ENCODE measurements at places on chromosomes 3 and 15.

DNA sequence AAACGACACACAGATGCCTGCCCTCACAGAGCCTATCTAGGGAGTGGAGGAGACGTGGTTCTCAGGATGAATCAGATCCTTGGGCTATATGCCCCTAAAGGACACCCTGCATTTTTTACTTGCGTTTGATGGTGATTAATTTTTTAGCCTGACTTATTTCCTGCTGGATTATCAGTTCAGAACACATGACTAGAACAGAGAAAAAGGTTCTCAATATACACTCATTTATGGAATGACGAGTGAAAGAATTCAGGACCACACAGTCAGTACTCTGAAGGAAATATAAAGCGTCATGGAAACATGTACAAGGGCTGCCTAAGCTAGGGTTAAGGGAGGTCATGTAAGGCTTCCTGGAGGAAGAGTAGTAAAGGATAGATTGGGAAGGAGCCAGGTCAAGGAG is 121.8 kb downstream of the SSR3 start:
- no peak for DNase-seq

GRCh38 chr3:10981961-10982360 is 10.6 kb upstream of the SLC6A1 start:
- no peak for DNase-seq

GRCh38 chr15:35851491-35851890 is 305.5 kb upstream of the DPH6 start:
- no peak for DNase-seq

DNA sequence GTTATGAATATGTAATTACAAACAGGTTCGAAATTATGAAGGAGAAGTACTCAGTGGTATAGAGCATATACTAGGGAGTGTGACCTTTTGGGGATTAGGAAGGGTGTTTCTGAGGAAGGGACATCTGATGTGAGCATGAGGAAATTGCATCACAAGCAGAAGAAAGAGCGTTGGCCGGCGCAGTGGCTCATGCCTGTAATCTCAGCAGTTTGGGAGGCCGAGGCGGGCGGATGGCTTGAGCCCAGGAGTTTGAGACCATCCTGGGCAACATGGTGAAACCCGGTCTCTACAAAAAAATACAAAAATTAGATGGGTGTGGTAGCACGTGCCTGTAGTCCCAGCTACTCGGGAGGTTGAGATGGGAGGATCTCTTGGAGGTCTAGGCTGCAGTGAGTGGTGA is 6.9 kb downstream of the CMTM7 start:
- DNase-seq = no peak

- no peak for DNase-seq
Observed at GRCh38 chr3:195386739-195387138, 56.1 kb downstream of the ACAP2 start.

DNA sequence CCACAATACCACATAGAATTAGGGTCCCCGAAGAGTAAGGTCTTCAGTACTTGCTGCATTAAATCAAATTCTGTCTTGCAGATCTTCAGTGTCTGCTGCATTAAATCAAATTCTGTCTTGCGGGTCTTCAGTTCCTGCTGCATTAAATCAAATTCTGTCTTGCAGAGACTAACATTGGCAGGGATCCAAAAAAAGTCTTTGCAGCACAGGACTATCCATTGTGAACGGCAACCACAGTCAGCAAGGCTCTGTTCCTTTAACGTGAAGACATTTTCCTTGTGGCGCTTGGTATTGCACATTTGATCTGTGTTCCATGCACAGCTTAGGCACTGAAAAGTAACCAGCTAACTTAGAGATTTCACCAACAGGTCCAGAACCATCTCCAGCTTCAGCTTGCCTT is 46.8 kb upstream of the POMGNT2 start:
- no peak for DNase-seq

DNA sequence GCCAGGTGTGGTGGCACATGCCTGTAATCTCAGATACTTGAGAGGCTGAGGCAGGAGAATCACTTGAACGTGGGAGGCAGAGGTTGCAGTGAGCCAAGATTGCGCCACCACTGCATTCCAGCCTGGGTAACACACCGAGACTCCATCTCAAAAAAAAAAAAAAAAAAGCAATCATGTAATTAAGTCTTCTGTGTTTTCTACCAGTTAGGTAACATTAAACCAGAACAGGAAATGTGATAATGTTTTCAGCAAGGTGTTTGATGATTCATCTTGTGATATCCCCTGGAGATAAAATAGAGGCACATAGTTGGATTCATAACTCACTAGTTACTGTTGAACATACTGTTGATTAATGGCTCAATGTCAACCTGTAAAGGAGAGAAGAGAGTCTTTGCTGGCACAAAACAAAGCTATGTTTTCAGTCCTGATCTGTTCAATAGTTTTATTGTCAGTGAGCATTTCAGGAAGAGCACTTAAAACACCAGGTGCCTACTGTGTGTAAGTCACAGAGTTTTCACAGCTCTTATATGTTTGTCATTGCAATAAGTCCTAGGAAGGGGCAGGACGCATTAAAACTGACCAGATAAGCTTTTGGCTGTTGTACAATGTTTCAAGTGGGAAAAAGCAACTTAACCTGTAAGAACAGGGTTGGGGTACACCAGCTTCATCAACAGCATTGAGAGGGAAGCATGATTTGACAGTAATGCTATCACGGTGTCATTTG is 19.5 kb downstream of the DNAJB11 start:
- no peak for DNase-seq

DNA sequence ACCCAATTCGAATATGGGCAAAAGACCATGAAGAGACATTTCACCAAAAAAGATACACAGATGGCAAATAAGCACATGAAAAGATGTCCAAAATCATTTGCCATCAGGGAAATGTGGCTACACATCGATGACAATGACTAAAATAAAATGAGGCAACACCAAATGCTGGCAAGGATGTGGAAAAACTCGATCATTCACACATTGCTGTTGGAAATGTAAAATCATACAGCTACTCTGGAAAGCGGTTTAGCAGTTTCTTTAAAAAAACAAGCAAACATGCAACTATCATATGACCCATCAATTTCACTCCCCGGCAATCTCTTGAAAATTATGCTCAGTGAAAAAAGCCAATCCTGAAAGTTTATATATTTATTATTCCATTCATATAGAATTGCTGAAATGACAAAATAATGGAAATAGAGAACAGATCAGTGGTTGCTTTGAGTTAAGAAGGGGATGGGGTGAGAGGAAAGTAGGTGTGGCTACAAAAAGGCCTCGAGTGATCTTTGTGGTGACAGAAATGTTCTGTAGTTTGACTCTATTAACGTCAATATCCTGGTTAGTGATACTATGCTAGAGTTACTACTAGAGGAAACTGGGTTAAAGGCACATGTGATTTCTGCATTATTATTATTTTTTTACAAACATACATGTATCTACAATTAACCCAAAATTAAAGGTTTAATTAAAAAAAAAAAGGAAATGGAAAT is 45.0 kb downstream of the DLG1 start:
- no peak for DNase-seq

DNA sequence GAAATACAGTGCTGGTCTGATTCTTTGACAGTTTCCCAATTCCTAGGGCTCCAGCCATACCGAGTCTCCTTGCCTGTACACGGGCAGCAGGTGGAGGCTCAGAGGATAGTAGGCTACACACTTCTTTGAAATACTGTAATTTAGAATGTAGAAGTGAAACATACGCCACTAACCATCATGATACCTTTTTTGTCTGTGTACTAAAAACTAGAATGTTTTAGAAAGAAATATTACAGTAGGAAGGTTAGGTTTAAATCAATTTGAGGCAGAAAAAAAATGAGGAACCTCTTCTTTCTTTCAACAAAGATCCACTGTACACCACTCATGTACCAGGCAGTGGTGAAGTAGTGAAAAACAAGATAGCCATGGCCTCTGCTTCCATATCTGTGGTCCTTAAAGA is 354.7 kb downstream of the MCTP2 start:
- no peak for DNase-seq

DNA sequence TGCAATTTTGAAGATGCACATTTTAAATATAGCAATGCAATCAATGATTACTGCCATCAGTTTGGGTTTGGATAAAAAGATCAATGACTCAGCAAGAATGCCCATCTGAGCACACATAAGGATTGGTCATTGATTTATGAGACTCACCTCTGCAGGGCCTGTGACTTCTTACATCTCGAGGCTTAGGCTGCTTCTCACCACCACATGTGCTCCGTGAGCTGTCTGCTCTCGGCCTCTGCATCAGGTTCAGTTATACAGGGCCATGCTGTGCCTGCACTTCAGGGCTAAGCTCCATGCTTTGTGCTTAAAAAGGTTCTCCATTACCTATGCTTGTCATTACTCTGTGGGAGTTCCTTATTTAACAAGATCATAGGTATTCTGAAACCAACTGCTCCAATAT is 887.5 kb downstream of the DIPK2A start:
- no peak for DNase-seq

GRCh38 chr15:98905963-98906711 is 101.5 kb downstream of the PGPEP1L start:
- DNase-seq = no peak

DNA sequence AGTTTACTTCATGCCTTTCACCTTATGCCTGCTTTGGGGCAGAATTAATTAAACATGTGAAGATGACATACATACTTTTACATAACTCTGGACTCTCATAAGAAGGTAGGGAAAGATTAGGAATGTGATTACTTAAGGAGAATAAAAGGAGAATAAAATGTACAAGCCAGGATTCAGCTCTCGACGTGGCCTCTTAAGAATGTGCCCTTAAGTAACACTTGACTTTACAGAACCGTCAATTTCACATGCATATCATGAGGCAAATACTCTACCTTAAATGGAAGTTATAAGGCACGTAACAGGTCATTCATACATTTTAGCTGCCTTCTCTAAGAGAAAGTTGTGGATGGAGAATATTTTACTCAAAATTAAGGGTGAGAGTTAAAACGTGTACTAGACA is 263.7 kb upstream of the LMCD1 start:
- DNase-seq = no peak

DNA sequence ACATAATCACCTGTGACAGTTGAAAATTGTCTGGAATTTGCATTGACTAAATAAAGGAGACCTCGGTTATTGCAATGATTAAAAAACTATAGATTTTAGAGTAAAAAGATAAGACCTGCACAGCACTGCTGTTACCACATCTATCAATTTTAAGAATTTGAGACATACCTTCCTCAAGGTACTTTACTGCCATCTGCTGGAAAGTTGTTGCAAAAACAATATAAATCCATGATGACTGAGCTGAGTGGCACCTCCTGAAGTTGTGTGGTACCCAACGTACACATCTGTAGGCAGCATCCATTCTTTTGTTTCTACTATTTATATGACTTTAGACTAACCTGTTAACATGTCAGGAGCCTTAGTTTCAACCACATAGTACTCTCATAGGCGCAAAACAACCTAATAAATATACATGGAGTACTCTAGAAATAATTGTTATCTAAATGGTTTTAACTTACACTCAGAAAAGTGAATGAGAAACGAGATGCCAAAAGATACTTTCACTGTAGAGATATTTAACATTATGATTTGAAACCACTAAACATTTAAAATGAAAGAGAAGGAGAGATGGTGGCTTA is 106.7 kb downstream of the GHSR start:
- DNase-seq = peak; percentile 75

- no peak for DNase-seq
Observed at GRCh38 chr15:88661041-88661700, 22.4 kb downstream of the ISG20 start.

- DNase-seq = no peak
Observed at GRCh38 chr3:146125951-146126350, 35.0 kb downstream of the PLOD2 start.

- peak; percentile 21 for DNase-seq
Observed at GRCh38 chr3:195908694-195909581, 587 bp upstream of the TNK2 start.

GRCh38 chr3:89527736-89528305 is 420.4 kb downstream of the EPHA3 start:
- DNase-seq = no peak

DNA sequence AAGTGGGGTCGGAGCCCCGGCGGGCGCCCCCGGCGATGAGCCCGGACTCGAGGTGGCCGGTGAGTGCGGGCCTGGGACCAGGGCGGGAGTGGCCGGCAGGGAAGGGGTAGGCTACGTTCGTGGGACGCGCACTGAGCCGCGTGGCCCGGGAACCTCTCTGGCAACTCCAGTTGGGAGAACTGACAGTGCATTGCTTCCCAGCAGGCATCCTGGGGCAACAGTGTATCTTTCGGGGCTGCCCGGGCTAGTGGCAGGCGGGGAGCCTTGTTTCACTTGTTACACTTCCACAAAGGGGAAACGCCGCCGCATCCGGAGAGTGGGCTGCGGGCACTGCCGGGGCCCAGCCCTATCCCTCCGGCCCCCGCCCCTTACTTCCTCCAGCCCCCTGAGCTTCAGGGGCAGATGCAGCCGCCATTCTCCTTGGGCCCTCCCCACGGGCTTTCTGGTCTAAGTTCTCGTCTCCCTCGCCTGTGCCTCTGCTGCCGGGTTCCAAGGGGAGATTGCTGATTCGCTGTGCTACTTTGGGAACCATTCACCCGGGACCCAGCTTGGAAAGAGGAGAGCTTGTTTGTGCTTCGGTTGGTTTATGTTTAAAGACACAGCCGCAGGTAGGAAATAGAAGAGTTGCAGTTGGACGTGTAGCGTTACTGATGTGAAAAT is 675 bp downstream of the BRPF1 start:
- peak; percentile 9 for DNase-seq

DNA sequence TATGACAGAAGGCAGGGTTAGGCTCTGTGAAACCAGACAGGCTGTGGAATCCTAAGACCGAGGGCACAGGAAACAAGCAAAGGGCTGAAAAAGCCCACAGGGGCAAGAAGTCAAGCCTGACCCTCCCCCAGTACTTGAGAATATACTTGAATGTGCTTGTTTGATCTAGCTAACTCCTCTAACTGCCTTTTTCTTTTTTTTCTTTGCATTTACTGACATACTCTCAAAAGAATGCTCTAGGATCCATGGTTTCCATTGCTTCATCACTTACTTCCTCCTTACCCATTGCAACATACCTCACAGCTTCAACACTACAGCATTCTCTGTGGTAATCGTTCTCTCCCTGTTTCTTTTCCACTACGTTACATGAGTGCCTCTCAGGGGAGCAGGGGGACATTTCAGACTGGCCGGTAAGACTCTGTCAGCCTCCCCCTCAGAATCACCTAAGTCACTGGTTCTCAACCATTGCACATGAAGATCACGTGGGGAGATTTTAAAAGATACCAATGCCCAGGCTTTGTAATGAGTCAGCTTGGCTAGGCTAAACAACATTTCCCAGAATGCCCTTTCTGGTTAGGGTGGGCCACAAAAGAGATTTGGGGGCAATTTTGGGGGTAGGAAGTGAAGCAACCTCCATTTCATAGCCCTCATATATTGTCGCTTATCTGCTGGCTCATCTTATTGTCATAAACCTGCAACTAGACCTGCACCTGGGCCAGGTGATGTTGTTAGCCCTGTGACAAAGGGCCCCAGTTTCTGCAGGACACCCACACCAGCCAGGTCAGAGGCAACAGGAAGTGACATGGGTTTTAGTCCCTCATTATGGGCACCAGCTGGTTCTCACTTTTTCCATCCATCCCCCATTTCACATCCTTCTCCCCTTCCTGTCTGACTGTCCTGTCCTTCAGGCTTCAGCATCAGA is 24.6 kb upstream of the RSL24D1 start:
- no peak for DNase-seq
